ENCODE measurements at places on chromosomes 3 and 15.

GRCh38 chr3:195443391-195443989, 670 bp upstream of the ACAP2 start:
- DNase-seq = no peak

DNA sequence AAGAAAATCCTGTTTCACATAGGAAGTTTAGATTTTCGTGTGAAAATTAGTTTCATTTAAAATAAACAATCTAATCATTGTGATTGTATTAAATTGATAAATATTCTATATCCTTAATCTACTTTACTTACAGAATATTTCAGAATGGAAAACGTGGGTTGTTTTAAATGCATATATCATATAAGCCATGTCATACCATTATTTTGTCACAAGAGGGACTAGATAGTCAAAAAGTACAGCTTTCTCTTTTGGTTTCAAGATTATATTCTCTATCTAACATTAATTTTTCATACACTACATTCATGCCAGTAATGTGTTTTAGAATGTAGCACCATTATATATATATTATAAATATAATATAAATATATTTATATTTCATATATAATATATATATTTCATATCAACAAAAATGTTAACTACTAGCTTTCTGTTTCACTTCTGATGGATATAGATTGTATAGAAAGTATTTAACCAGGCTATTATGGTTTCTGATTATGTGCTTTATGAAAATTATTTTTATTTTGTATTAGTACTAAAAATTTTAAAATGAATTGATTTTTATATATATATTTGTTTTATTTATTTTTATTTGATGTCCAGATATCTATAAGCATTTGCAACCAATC, 45.3 kb downstream of the OSTN start:
- peak; percentile 32 for DNase-seq

DNA sequence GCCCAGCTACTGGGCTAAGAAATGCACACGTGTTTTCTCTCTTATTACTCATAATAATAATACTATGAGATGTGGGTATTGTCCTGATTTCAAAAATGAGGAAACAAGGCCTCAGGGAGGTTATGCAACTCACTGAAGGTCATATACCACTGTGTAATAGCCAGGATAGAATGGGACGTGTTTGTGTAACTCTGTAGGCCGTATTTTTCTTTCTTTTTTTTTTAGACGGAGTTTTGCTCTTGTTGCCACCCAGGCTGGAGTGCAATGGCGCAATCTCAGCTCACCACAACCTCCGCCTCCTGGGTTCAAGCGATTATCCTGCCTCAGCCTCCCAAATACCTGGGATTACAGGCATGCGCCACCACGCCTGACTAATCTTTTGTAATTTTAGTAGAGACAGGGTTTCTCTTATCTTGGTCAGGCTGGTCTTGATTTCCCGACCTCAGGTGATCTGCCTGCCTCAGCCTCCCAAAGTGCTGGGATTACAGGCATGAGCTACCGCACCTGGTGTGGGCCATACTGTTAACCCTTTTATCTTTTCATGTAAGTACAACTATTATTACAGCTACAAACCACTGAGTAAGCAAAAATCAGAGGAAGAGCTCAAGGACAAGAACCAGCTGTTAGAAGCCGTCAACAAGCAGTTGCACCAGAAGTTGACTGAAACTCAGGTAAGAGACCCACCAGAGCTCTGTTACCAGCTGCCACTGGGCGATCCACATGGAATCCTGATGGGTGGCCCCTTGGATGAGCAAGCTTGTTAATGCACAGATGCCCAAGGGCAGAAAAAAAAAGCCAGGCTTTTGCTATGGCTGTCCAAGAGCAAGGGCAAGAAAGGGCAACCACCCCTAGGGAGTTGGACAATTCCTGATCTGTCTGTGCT, 6.7 kb downstream of the KNSTRN start:
- no peak for DNase-seq

DNA sequence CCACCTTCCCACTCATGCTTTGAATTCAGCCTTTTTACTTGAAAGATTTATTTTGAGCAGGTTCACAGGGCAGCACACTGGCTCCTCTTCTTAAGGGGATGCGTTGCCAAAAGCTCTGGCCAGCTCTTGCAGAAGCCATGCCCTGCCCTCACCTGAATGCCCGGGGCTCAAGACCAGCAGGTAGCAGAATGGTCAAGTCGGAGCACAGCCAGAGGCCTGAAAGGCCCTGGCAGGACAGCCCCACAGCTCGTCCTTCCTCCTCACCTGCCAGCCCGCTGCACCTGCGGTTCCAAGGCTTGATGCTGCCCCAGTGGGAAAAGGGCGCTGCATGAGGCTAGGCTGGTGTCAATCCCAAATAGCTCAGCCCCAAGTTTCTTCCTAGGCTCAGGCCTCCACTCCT, 13.1 kb downstream of the CA12 start:
- DNase-seq = no peak

DNA sequence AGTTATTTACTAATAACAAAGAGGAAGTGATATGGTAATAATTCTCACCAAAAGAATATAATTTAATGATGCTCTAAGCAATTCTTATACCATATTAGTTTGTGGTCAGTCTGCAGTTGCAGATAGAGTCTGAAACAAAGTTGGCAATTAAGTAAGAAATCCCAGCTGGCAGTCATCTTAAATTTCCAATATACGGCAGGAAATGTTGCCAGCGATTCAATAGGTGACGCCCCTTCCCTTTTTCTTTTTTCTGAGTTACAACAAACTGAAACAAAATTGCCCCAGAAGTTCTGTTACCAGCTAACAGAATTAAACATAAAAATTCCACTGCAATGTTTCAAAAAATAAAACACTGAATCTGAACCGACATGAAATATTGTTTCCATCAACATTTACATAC, 26.7 kb downstream of the LRRFIP2 start:
- DNase-seq = no peak

- DNase-seq = no peak
These were observed 25.3 kb downstream of the TRANK1 start for GRCh38 chr3:36919439-36920160.

GRCh38 chr15:95129574-95129973, 898.2 kb downstream of the MCTP2 start:
- DNase-seq = peak; percentile 16

Data from fibroblast of upper back skin (primary cell).